Activated CD4-positive, alpha-beta T cell treated with anti-CD3 and anti-CD28 coated beads, Interleukin-2, Interleukin-6, amounts not matched to agents 100 ng/mL and 50 ng/mL, durations not matched to agents 16 hours and 8 hours (primary cell): ENCODE measurements at places on chromosomes 3 and 15.
A peak's percentile ranks its signal among the peaks of the same experiment; 100 is the strongest.

DNA sequence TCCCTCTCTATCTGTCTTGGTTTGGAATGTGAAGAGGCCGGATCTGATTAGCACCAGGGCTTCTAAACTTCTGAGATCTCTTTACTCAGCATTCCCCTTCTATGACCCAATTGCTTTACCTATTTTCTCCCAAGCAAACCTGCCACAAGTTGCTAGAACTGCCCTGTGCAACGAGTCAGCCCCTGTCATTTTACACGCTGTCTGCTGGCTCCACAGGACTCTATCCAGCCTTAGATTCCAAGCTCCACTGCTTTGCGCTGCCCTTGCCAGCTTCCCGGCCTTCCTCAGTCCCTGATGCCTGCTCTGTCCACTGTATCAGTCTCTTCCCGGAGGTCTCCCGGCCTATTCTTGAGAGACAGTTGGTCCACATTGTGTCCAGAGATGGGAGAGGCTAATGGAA, 12.3 kb downstream of the CEP19 start:
- DNase-seq = no peak

GRCh38 chr3:24042174-24043059, 97.3 kb downstream of the NR1D2 start:
- DNase-seq = no peak

- no peak for DNase-seq
Measured at GRCh38 chr3:193301433-193301832, 60.4 kb downstream of the PLAAT1 start.

GRCh38 chr3:30672959-30673358, 66.6 kb downstream of the TGFBR2 start:
- DNase-seq = no peak

GRCh38 chr15:93829115-93829870, 402.1 kb upstream of the MCTP2 start:
- peak; percentile 12 for DNase-seq

DNA sequence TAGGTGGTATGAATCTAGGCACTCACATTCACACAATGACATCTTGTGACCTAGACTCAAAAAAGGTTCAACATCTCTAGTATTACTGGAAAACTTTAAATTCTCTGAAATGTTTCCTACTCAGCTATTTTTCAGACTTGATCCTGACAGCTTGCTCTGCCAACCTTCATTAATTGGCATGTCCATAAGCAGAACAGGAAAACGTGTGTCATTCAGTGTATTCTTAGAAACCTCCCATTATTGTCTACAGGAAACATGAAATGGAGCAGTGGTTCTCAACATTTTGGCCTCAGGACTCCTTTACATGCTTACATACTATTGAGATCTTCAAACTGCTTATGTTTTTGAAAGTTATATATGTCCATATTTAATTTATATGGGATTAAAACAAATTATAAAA, 363.2 kb downstream of the NAALADL2 start:
- no peak for DNase-seq

DNA sequence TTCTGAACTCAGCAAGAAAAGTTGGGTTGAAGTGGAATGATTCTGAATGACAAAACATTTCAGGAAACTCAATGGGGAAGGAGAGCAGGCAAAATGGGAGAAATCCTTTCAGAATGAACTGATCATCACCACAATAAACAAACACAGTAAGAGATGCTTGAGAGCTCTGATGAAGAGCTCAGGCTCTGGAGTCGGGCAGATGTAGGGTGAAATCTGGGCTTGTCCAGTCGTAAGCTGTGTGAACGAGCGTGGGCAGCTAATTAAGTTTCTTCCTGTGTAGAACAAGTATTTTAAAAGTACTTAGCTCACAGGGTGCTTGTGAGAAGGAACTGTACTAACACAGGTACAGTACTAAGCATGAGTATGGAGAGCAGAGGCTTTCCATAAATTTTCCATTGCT, 406.2 kb downstream of the FOXP1 start:
- no peak for DNase-seq

DNA sequence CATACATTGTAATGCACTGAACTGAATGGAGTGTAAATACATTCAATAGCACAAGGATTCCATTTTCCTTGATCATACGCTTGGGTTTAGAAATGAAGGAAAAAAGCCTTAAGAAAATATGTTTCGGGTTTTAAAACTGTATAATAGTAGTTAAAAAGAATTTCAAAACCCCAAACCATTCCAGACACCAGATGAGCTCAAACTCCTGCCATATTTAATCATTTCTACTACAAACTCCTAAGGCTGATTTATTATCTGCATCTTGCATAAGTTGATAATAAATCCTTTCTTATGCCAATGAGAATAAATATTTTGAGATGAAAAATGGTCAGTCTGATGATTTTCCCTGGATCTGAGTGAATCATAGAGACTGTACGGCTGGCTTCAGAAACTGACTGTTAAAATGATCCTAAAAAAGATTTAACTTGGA, 51.0 kb downstream of the NR1D2 start:
- no peak for DNase-seq

DNA sequence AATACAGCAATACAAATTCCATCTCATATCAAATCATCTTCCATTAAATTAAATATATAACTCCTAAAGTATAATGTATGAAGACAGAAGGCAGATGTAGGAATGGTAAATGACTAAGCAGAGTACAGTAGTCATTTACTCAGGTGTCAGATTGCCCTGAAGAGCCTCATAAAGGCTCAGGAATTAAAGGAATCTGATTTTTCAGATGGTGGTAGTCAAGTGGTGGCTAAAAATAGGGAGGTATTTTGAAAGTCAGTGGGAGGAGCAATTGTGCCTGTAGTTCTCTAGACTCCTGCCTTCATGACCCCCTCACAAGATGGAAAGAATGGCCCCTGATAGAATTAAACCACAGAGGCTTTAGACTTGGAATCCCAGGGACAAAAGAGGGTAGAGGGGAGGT, 142.7 kb upstream of the SYNPR start:
- DNase-seq = no peak

- peak; percentile 2 for DNase-seq
Measured at GRCh38 chr15:62164014-62164395, 1.1 kb downstream of the C2CD4B start.

DNA sequence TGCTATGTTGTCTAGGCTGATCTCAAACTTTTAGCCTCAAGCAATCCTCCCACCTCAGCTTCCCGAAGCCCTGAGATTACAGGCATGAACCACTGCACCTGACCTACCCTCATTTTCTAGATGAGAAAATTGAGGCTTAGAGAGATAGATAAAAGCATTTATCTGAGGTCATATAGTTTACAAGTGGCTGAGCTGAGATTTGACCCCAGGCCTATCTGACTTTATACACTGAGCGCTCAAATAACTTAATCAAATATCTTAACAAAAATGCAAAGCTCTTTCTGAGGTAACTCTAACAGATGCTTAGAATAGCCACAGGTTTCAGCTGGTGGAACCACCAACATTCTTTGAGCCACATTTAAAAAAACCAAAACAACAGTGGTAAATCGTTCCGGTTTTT, 5.5 kb downstream of the PLS1 start:
- no peak for DNase-seq

- DNase-seq = no peak
Measured at GRCh38 chr3:31240466-31240865, 292.3 kb upstream of the STT3B start.
